ENCODE measurements at places on chromosomes 11 and 22. TPM values are rescaled to one million over a fixed set of nuclear protein-coding genes. Genes with fewer than 3 reads are reported as not detected.
A peak's percentile ranks its signal among the peaks of the same experiment; 100 is the strongest.

Gene MEI1
- total RNA-seq: not detected

DNA sequence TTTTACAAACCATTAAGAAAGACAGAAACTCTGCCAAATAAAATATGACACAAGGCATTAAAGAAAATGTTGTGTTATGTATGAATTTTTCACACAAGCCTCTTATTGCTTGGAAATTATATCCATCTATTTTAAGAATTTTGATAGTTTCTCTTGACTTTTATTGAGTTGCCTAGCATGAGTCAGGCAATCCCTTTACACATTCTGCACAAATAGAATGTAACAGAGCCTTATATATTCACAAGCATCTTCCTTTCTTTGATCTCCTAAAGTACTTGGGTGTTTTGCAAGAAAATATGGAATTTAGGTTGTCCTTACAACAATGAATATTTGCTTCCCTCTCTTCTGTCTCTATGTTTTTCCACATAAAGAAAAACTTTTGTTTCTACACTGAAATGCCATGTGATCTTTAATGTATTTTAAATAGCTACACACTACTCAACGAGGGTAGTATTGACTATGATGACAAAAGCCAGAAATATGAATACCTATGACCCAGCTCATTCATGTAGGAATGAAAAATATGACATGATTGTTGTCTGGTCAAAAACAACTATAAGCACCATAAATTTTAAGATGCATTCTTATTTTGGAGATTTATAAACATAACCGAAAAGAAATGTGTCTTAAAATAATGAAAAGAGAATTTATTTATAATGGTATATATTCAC is 398.8 kb downstream of the GUCY1A2 start:
- DNase-seq: no peak

DNA sequence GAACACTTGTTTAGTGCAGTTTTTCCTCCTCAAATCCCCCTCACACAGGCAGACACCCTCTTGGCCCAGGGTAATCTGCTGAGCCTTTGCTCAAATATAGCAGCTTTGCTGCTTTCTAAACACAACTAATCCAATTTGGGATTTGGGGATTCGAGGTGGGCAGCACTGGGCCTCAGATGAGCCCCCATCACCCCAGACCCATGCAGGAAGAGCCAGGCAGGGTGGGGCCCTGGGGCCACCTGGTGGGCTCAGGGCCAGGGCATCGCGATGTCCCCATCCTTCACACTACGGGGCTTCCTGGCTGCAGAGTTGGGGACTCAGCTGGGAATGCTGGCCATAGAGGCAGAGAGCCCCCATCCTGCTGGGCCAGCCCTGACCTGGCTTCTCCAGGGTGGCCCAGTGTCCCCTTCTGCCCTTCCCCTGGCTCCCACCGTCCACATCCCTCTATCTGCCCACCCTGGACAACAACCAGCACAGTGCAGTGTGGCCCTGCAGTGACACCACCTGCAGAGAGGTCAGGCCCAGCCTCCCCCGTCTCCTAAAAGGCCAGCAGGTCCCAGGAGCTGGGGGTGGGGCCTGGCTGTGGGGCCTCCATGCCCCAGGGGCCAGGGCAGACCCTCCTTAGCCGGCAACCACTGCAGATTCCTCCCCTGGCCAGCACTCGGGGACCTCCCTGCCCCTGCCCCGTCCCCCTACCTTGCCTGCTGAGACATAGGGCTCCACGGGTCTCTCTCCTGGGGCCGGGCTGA is 56.6 kb upstream of the CCDC188 start:
- DNase-seq: no peak

- no peak for DNase-seq
Observed at GRCh38 chr22:49380095-49380827, 447.4 kb downstream of the BRD1 start.

Gene CTNND1
- total RNA-seq: 83.3 TPM

Gene PRSS23
- total RNA-seq: 157 TPM

DNA sequence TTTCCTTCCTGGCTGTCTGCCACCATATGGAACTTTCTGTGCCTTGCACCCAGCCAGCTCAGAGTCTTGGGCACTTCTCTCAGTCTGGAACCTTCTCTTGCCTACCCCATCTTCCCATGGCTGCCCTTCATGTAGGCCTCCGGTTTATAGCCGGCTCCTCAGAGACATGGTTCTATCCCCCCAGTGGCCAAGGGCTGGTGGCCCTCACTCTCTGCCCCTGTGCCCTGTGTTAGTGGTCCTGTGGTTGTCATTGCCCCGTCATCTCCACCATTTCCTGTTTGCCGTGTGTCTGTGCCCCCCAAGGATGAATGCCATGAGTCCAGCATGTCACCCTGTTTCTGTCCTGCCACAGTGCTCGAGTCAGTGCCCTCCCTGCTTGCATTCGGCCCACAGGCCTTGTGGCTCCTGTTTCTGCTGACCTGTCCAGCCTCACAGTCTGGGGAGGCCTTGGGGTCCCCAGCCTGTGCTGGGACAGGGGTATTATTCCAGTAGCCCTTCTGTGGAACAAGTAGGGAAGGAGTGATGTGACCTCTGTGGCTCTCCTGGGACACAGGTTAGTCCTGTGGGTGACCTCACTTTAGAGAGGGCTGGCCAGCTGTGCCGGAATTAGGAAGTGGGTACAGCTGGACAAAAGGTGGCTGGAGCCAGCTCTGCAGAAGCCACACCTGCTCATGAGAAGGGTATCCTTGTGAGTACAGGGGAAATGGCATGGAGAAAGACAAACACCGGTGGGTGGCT is 30.7 kb downstream of the ST3GAL4 start:
- DNase-seq: no peak

Gene OR6X1
- not detected for total RNA-seq

GRCh38 chr11:16613262-16613511 is 125.3 kb upstream of the C11orf58 start:
- no peak for DNase-seq

- DNase-seq: peak; percentile 83
Observed at GRCh38 chr11:118406599-118407166, 5.3 kb downstream of the ATP5MG start.

- DNase-seq: no peak
Observed at GRCh38 chr11:69819541-69820070, 390 bp upstream of the FGF3 start.
